Spinal cord (tissue), 10 donors: ENCODE measurements at places on chromosomes 7 and 10. TPM values are rescaled to one million over a fixed set of nuclear protein-coding genes. Genes with fewer than 3 reads are reported as not detected.

The ITIH5 gene
- 132 TPM for total RNA-seq

The INTS1 gene
- 30.8 TPM for total RNA-seq

GRCh38 chr7:44750921-44751571 is 2.4 kb downstream of the ZMIZ2 start:
- no peak for DNase-seq
- peaks cover 40% of the 10 kb centered on the region for H3K4me1 ChIP-seq
- H3K4me3 ChIP-seq, result no peak overlapping the region
- no peak overlapping the region for H3K27ac ChIP-seq
- peaks cover 23% of the 10 kb centered on the region for H3K36me3 ChIP-seq

The CFAP69 gene
- total RNA-seq, result 17.5 TPM

DNA sequence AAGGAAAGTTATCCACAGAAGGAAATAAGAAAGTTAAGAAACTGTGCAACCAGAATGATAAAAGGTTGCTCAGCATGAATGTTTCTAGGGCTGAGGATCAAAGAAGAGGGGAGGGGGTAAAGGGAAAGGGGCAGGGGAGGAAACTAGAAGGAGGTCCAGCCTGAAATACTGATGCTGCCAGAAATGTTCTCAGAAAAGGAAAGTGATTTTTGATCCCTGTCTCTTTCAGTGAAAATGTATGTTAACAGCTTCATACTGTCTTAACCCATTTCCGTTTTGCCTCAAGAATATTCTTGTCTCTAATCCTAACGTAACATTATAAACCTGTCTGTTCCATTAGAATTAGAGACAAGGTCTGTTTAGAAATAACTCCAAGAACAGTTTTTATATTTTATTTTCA is 49.6 kb downstream of the NEBL start:
- no peaks in the 10 kb centered on the region for H3K4me1 ChIP-seq
- no peak overlapping the region for H3K27ac ChIP-seq
- no peaks in the 10 kb centered on the region for H3K27me3 ChIP-seq
- DNase-seq, result no peak

The CYP2C8 gene
- total RNA-seq, result 1.8 TPM
